ENCODE measurements at places on chromosomes 3 and 15. TPM values are rescaled to one million over a fixed set of nuclear protein-coding genes. Genes with fewer than 3 reads are reported as not detected.
A peak's percentile ranks its signal among the peaks of the same experiment; 100 is the strongest.

The SNAP23 gene
- 108 TPM for total RNA-seq

The STRC gene
- total RNA-seq, result not detected

The FETUB gene
- total RNA-seq, result not detected

The CSPG4 gene
- 31.4 TPM for total RNA-seq

The CEP19 gene
- 9.4 TPM for total RNA-seq

The ROBO2 gene
- not detected for total RNA-seq

The LAMB2 gene
- total RNA-seq, result 209 TPM

The SKOR1 gene
- not detected for total RNA-seq

The RPP25 gene
- 14.9 TPM for total RNA-seq

The GOLGA8J gene
- total RNA-seq, result not detected

The CFAP161 gene
- total RNA-seq, result 0.59 TPM

The IGDCC3 gene
- total RNA-seq, result not detected

The SUSD5 gene
- total RNA-seq, result 4.6 TPM

The SEMA3G gene
- 0.12 TPM for total RNA-seq

The PTX3 gene
- 12.7 TPM for total RNA-seq

- DNase-seq, result no peak
Observed at GRCh38 chr3:107969994-107970819, 120.6 kb downstream of the CD47 start.

DNA sequence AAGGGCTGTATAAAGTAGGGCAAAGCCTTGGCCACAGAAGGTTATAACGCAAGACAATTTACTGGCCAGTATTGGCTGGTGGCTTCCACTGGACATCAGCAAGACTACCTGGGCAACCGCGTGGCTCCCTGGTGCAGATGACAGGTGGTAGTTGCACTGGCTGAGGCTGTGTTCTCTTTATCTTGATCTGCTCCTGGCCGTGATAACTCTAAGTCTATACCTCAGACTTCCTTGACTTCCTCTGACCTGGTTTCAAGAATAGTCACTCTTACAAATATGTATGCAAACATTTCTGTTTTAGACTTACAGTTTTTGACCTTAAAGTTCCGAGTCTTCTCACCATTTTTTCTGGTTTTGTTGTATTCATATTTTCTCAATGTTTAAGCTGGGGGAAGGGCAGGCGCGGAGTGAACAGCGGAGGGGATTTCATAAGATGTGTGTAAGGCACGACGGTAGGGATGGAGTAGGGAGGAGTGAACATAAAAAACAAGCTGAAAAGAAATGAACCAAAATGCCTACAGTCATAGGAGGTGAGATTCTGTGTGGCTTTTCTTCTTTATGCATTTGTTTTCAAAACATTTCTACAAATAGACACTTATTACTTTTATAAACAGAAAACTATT lies 15.2 kb upstream of the TMEM212 start:
- DNase-seq, result no peak

- peak; percentile 57 for DNase-seq
Observed at GRCh38 chr3:189389346-189389745, 217.6 kb downstream of the TPRG1 start.

DNA sequence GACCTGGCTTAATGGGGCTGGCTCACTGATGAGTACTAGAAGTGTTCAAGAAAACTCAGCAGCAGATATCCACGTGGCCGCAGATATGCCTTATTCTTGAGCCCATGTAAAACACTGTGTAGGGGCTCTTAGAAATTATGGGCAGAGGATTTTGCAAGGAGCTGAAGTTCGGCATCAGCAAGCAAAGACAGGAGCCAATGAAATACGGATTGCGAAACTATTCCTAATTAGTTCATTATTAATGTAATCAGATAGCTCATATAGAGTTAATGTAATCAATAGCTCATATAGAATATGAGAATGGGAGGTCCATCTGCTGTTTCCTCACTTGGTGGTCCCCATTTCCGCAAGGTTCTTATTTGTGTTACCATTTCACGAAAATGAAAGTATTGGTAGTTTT lies 9.0 kb upstream of the GSK3B start:
- no peak for DNase-seq

GRCh38 chr3:56693750-56694149 lies 10.7 kb upstream of the TASOR start:
- DNase-seq, result no peak

- DNase-seq, result no peak
Observed at GRCh38 chr3:126867190-126867862, 115.6 kb upstream of the PLXNA1 start.

DNA sequence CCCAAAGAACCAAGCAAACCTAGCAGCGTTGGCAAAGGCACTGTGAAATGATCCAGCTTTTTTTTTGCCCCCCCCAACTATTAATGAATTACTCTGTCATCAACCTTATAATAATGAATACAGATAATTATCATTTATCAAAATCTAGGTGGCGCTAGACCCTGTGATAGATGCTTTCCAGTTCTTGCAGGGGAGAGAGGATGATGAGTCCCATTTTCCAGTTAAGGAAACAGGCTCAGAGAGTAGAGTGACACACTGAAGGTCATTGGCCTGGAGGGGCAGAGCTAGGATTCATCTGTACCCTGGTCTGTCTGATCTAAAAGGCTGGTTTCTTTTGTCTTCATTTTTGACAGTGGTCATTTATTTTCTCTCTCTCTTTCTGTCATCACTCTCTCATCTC lies 5.0 kb downstream of the ACOX2 start:
- peak; percentile 57 for DNase-seq

GRCh38 chr3:50238549-50239026 lies 2.6 kb downstream of the GNAI2 start:
- peak; percentile 76 for DNase-seq

DNA sequence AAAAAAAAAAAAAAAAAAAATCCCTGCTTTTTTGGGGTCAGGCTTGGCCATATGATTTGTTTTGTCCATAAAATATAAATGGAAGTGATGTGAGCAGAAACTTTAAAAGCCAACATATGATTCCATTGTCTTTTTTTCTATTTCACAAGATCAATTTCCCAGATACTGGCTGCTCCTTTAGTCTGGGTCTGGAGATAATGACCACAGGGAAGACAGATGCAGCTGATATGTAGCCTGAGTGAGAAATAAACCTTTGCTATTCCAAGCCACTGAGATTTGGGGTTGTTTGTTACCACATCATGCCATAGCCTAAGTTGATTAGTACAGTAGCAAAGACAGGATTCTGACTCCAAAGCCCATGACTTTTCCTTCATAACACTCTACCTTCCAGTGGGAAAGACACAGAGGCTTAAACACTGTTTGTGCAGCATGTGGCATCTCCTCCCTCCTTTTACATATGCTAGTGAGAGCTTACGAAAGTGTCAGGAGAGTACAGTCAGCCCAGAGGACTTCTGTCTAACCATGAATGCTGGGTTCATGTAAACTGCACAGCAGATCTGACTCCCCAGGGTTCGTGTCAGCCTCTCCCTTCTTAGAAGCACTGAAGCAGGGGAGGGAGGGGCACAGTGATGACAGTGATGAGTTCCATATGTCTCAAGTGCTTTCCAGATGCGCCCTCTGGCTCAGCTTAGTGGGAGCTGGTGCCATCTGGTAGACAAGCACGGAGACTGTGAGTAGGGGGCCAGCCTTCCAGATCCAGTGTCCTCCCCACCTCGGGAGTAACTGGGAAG lies 36.7 kb upstream of the SLC7A14 start:
- peak; percentile 99 for DNase-seq

DNA sequence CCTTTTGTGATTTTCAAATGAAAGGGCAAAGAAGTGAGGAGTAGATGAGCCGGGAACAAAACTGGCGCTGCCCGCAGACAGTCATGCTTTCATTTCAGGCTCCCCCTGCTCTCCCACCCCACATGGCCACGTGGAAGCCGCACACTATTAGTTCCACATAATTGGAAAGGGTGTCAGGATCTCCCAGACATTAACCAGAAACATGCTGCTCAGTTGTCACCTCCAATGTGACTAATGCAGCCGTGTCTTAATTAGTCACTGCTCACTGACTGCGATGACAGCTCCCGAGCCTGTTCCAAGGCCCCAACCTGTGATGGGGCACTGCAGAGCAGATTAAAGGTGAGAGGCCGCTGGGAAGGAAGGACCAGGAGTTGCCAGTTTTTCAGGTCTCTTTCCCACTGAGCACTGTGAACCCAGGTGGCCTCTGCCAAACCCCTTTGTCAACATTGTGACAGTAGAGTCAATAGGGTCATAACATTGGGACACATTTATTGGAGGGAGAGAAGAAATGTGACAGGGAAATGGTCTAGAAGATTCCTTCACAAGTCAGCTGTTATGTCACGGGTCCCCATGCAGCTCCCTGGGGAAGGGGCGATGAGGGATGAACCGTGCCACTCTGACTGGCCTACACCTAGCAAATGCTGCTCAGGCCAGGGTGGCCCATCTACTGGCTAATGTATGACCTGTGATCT lies 38.6 kb upstream of the SFMBT1 start:
- peak; percentile 21 for DNase-seq

DNA sequence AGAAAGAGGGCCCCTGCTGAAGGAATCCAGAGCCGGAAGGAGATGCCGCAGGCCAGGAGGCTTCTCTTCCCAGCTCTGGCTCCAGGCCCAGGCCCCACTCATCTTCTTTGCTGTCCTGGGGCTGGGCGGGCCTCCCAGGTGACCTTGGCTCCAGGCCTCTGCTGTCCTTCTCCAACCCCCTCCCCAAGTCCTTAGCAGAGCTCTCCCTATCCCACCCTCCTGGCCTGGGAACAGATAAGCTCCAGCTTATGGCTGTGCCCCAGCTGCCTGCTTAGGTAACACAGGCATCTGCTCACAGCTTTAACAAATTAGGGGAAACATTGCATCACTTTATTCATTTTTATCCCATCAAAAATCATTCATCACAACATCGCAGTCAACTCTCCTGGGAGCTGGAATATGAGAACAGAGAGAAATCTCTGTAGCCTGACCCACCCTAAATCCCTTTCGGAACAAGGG lies 86.9 kb downstream of the SEMA5B start:
- no peak for DNase-seq

GRCh38 chr15:101240358-101240757 lies 11.5 kb downstream of the CHSY1 start:
- DNase-seq, result no peak

DNA sequence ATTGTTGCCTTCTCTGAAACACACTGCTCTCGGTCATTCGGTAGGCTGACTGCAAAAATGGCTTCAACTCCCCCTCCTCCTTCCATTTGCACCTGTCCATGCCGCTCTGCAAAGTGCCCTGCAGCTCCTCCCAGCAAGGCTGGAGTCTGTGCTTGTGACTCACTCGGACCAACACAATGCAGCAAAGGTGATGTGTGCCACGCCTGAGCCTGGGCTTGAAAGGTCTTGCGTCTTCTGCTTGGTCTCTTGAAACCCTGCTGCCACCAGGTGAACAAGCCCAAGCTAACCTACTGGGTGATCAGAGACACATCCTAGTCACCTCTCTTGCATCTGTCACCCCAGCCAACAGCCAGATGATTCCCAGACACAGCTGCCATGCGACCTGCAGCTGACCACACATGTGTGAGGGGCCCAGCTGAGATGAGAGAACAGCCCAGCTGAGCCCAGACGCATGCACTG lies 71.1 kb downstream of the MGLL start:
- peak; percentile 60 for DNase-seq

GRCh38 chr15:71782422-71783165 lies 27.8 kb upstream of the NR2E3 start:
- no peak for DNase-seq

- no peak for DNase-seq
Observed at GRCh38 chr3:183386651-183387050, 41.8 kb downstream of the MCF2L2 start.

DNA sequence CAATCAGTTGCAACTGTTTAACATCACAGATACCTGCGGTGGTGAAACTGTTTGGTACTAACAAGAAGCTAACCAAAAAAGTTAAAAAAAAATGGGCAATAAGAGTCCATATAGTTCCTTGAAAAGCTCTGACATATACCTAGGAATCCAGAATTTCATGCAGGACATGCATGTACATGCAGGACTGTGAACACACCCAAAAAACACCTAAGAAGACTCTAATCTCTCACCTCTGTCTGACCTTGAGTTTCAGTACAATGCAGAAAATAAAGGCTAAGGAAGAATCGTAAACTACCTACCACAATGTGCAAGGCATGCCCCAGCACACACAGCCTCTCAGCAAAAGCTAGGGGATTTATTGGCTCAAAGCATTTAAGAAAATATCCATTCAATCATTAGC lies 110.7 kb upstream of the GOLGA8J start:
- DNase-seq, result no peak

DNA sequence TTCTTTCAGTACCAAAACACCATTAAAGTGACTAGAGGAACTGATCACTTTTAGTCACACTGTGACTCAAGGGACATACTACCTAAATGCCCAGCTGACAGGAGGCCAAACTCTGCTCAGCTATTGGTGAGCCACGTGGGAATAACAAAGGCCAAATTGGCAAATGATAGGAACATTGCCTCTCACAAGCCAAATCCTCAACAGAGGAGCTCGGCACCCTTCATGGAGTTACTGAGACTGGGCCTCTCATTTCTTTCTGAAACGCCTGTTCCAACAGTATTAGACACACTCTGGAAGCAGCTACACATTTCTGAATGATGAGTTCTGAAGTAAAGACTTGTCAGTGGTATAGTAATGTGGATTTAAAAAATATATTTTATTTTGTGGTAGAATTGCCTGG lies 166.0 kb upstream of the COL8A1 start:
- no peak for DNase-seq

DNA sequence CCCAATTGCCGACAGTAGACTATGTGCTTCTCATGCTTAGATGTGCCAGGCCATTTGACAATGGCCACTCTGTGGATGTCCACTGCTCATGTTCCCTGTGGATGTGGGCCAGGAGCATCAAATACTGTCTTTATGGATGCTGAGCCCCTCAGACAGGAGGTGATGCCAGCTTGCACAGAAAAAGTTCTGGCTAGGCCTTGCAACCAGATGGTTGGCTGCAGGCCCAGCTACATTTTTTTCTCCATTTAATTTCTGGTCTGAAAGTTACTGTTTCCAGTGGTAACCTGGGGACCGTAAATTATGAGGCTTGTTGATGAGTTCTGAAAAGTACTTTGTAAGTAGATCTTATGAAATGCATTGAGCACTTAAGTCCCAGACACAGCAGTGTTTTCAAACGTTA lies 228.5 kb downstream of the CHL1 start:
- DNase-seq, result no peak

DNA sequence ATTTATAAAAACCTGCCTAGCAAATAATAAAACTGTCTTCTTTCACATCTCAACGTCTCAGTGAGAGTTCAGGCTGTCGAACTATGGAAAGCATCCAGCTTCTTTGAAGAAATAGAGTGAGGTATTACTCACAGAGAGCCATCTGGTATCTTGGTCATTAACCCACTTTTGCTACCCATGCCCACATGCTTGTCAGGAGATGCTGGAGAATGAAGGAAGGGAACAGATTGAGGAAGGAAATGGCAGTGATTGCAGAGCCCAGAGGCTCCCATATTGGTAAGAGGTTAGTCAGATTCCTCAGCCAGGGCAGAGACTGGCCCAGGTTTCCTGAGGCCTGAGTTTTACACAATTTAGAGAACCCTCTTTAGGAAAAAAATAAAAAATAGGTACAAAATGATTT lies 119.1 kb downstream of the B3GALNT1 start:
- DNase-seq, result no peak

- peak; percentile 40 for DNase-seq
Observed at GRCh38 chr3:18424729-18425640, at the start of gene SATB1. Gene SATB1 (minus strand): TSS chr3:18425339. CDS start chr3:18420967, 4,372 bp downstream.

GRCh38 chr3:21067031-21067813 lies 683.8 kb downstream of the ZNF385D start:
- DNase-seq, result no peak
